ENCODE measurements at places on chromosomes 2 and 18. TPM values are rescaled to one million over a fixed set of nuclear protein-coding genes. Genes with fewer than 3 reads are reported as not detected.

GRCh38 chr2:121346859-121347258 is 61.9 kb upstream of the TFCP2L1 start:
- no peak for DNase-seq

GRCh38 chr2:12005886-12006681 is 259.7 kb downstream of the LPIN1 start:
- DNase-seq: no peak

GRCh38 chr2:227846831-227847230 is 24.6 kb upstream of the DAW1 start:
- DNase-seq: no peak

- DNase-seq: no peak
Measured at GRCh38 chr2:204479557-204479956, 65.7 kb upstream of the PARD3B start.

GRCh38 chr2:8525236-8525581 is 156.6 kb upstream of the ID2 start:
- no peak for DNase-seq

DNA sequence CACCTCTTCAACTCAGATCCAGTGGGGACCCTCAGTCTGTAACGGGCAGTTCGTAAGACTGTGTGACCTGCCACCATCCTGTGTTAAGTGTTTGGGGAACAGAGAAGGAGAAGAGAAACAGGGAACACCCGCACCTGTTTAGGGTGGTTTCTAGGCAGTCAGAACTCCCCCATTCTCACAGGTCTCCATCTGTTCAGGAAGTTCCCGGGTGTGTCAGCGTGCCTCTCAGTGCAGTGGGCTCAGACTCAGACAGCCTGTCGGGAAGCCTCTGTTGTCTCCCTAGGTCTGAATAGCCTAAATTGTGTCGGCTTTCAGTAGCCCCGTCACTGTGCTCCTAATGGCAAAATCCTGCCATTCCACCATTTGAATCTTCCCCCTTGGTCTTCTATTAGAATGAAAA is 256.6 kb downstream of the LOXHD1 start:
- DNase-seq: no peak

- DNase-seq: no peak
Measured at GRCh38 chr2:70261501-70261900, 3.6 kb downstream of the PCYOX1 start.

DNA sequence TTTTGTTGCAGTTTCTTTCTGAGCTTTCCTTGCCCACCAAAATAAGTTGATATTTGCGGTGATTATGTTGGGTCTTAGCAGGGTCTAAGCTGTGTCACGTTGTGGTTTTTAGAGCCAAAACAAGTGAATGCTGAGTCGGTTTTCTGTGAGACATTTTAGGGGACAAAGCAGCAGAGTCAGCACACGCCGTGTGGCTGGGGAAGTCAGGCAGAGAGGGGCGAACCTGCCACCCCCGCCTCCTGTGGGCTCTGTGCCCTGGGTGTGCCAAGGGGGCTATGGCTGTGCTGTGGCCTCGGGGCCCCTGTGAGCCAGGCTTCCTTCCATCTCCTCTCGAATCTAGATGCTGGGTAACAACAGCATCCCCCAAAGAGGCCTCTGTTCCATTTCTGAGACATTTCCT is 30.8 kb upstream of the TMEM87B start:
- no peak for DNase-seq

GRCh38 chr2:158305501-158305900 is 151.1 kb downstream of the CCDC148 start:
- DNase-seq: no peak

- DNase-seq: no peak
Measured at GRCh38 chr2:231687133-231687852, 21.0 kb upstream of the PTMA start.

DNA sequence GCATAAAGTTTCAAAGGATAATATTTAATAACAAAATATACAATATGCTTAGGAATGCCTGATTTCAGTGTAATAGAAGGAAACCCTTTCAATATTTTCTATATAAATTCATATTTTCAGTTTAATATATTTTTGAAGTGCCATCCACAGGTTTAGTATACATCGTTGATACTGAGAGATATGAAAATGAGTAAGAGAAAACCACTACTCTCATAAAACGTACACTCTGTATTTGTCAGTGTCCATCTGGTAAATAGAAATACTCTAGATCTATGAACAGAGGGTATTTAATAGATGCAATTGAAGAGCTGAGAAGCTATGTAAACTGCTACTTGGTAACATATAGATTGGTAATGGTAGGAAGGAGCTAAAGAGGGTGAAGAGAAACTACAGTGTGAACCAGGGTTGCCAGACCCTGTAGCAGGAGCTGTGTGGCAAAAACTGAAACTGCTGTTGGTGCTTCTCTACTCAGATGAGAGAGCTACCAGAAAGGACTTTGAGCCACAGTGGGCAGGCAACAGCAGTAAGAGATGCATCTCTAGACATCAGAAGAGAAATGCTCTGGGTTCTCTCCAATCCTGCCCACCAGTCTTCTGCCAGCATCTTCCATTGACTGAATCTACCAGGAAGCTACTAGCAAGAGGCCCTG is 187.4 kb downstream of the CCDC102B start:
- DNase-seq: no peak

- no peak for DNase-seq
Measured at GRCh38 chr2:183991968-183992367, 606.4 kb upstream of the ZNF804A start.

Gene ATP6V1B1
- 0.82 TPM for polyA plus RNA-seq
